ENCODE measurements at places on chromosomes 3 and 15.

- no peak for DNase-seq
These were observed 29.7 kb upstream of the USP50 start for GRCh38 chr15:50576166-50576565.

GRCh38 chr3:196991581-196992460, 23.2 kb upstream of the PIGZ start:
- no peak for DNase-seq

DNA sequence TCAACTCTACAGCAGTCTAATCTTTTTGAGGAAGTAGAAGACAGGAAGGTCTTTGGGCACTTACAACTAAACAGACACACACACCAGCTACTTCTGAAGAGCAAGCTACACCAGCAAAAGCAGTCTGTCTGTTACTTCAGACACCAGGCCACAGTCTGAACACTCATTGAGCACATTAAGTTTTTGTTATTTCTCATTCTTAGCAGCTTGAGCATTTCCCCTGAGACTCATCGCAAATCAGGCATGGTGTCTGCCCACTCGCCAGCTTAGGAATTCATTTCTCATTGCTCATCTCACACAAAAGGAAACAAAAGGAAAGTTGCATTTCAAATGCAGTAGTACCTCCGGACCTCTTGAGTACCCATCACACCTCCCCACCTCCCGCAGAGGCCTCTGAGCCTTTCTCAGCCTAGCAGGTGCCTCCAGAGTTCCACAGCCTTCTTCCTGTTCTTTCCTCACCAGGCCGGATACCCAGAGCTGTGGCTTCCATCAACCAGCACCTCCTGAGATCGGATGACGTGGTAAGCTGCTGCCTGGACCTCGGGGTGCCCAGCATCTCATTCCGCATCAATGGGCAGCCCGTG, 302.0 kb downstream of the RYR3 start:
- DNase-seq, result no peak

DNA sequence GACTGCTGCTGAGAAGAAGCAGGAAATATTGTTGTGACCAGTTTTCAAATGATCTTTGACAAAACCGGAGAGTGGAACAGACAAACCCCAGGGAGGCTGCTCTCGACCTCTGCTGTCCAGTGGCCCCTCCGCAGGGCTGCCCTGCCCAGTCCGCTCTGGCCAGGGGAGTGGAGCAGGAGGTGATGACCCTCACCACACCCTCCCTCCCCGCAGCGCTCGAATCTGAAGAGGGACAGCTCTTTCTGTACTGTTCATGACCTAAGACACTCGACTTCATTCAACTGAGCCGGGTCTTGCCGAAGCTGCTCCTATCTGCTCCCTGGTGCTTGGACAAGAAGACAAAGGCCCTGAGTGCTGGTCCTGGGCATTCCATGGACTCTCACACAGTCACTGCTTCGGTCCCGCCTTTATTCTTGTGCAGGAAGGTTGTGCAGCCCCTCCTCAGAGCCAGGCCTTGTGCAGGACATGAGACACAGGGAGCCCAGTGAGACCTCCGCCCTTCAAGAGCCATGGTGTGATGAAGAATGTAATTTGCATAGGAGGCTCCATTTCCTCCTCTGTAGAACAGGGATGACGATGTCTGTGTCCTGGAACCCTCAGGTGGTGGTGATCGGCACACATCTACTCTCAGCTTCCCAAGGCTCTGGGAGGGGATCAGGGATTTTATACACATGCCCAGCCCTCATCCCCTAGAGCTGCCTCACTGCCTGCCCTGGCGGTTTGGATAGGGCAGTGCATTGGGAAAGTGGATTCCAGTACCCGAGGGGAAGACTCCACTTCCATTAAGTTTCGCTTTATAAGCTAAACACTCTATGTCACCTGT, 97.1 kb upstream of the PRR20G start:
- no peak for DNase-seq

DNA sequence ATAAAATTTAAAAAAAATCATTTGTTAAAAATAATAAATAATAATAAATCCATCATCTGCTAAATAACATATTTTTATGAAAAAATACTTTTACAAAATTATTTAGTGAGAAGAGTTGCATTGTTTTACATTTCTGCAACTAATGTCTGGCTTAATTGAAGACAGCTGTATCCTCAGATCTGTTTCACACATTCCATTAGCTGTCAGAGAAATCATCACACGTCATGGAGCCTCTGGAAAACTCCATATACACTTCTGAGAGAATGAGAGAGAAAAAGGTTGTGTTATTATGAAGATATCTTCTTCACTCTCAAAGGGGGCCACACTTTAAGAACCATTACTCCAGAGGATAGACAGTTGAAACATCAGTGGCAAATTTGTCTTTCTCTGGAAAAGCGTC, 40.8 kb downstream of the CMSS1 start:
- no peak for DNase-seq

- no peak for DNase-seq
These were observed 610 bp downstream of the EPHB3 start for GRCh38 chr3:184561913-184562877.

DNA sequence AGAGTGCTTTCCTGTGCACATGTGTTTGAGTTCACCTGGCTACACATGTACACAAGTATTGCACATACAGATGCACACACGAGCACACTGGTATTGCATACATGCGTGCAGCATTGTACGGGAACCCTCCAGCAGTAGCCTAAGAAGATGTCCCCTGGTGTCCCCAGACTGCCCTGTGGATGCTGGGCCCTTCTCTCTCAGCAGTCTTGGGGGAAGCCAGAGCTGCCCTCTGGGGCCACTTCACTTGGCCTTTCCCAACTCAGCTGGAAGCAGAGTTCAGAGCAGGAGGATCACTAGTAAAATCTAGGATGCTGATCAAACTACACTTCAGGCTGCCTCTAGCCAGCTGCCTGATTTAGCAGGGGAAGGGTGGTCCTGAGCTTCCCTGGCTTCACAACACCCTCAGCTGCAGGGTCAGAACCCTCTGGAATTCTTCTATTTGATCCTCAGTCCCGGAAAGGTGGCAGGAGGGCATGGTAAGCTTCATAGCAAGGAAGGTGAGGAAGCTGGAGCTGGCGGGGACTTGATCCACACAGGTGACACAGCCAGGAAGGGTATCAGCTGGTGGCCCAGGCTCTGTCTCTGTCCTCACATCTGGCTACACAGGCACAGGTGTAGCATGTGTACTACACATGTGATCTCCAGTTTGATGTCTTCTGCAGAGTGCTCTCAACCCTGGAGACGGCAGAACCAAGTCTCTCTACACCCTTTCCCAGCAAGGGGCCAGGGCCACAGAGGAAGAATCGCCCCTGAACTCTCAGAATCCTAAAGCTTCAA, 36.5 kb downstream of the KLF15 start:
- no peak for DNase-seq

GRCh38 chr3:20055020-20055775, 15.0 kb downstream of the KAT2B start:
- no peak for DNase-seq

DNA sequence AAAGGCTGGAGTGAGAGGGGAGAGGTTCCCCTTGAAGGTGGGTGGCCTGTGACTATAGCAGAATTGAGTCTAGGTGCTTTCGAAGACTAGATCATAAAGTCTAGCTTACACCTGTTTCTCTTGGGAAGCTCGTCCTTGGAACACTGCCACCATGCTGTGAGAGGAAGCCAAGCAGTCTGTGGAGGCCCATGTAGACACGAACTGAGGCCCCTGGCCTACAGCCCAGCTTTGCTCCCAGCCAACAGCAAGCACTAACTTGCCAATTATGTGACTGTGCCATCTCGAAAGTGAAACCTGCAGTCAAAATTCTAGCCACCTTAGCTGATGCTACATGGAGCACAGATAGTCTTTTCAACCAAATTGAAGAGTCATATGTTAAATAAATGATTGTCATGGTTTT, 190.5 kb upstream of the NECTIN3 start:
- no peak for DNase-seq

- no peak for DNase-seq
These were observed 56.5 kb downstream of the HEG1 start for GRCh38 chr3:124999317-124999716.

DNA sequence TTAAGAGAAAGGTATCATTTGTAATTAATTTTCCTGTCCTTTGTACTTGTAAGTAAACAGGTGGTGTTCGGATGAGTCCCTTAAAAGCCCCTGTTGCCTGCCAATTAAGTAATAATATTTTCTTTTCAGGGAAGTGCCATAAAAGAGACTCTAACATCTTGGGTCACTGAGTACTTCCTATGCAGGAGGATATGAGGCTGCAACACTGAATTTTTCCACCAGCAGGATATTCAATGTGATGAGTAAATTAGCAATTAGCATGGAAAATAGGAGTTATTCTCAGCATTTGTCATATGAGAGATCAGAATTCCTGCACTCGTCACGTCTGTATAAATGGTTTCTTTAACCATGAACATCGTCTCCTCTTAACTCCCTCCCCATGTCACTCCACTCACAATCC, 45.4 kb downstream of the WWTR1 start:
- no peak for DNase-seq

DNA sequence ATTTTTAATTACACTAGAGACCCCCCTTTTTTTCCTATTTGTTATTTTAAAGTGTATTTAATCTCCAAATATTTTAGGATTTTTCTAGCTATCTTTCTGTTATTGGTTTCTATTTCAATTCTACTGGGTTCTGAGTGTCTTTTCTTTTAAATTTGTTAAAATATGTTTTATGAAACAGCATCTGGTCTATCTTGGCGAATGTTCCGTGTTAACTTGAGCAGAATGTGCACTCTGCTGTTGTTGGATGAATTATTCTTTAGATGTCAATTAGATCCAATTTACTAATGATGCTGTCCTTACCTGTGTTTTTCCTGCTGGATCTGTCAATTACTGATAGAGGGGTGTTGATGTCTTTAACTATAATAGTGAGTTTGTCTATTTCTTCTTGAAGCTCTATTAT, 462.0 kb upstream of the CNTN3 start:
- no peak for DNase-seq

GRCh38 chr3:81752604-81753003, 8.8 kb downstream of the GBE1 start:
- no peak for DNase-seq

- DNase-seq, result no peak
These were observed 242.8 kb downstream of the CHST2 start for GRCh38 chr3:143362115-143362991.

- no peak for DNase-seq
These were observed 46.7 kb downstream of the CHCHD6 start for GRCh38 chr3:126750756-126751121.

- no peak for DNase-seq
These were observed 64.0 kb upstream of the CDAN1 start for GRCh38 chr15:42800731-42801474.

- DNase-seq, result no peak
These were observed 17.8 kb downstream of the ZNF35 start for GRCh38 chr3:44666346-44666745.

DNA sequence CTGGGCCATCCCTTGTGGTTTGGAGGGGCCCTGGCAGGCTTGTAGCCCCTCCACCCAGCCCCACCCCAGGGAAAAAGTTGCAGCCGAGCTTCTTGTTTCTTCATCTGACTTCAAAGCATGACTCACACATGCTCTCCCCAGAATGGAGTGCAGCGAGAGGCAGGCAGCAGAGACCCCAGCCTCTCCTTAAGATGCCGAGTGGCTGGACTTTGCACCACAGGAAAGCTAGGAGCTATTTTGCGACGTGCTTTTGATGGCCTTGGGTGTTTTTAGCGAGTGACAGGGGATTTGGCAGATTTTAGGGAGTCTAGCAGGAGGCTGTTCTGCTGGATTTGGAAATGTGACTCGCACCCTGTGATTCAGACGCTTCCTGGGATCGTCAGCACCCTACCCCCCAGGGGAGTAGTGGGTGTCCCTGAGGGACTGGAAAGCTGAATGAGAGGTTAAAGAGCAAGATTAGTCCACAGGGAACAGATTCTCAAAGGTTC, 14.2 kb downstream of the BAHD1 start:
- DNase-seq, result no peak
